T-helper 2 cell (primary cell): ENCODE measurements at places on chromosomes 3 and 15.

DNA sequence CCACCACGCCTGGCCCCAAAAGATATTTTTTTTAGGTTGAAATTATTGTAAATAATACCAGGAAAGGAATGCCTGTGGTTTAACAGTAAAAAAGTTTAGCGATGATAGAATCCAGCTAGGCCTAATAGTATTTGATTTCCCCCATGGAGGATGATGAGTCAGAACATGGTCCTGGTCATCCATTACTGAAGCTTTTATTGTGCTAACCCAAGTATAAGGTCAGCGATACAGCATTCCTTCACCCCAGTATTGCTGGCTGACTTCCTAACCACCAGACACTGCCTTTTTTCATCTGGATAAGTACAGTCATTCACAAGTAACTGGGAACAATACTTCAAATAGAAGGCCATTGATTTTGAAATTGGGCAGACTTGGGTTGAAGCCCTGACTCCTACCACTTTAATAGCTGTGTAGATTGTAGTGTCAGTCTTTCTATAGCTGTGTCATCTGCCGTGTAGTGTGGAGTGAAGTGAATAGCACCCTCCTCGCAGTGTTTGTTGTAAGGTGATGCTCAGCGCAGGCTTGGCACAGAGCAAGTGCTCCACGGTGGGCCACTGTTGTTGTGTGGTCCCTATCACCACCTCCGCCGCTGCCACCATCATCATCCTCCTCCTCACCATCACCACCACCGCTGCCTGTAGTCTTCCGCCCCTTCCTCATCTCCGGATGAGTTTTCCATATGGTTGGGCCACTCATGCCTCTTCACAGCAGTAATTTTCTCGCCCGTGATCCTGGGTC is 436.0 kb upstream of the TPM1 start:
- no peak for DNase-seq

- DNase-seq: peak; percentile 43
Observed at GRCh38 chr3:20040548-20041196, 426 bp downstream of the KAT2B start.

GRCh38 chr15:49273734-49274318 is 103.8 kb downstream of the GALK2 start:
- DNase-seq: no peak

- no peak for DNase-seq
Observed at GRCh38 chr15:101694261-101694660, 30.0 kb downstream of the TARS3 start.

DNA sequence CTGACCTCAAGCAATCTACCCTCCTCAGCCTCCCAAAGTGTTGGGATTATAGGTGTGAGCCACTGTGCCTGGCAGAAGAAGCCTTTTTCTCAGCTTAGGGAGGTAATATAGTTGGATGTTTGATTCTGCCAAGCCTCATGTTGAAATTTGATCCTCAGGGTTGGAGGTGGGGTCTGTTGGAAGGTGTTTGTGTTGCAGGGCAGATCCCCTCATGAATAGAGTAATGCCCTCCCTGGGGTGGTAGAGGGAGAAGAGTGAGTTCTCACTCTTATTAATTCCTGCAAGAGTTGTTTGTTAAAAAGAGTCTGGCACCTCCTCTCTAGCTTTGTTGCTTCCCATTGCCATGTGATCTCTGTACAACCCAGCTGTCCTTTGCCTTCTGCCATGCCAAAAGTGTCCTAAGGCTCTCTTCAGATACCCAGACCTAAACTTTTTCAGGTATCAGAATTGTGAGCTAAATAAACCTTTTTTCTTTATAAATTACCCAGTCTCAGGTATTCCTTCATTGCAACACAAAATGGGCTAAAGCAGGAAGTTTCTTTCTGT is 16.4 kb downstream of the NECTIN3 start:
- no peak for DNase-seq

GRCh38 chr3:41933154-41933676 is 28.7 kb downstream of the ULK4 start:
- no peak for DNase-seq

DNA sequence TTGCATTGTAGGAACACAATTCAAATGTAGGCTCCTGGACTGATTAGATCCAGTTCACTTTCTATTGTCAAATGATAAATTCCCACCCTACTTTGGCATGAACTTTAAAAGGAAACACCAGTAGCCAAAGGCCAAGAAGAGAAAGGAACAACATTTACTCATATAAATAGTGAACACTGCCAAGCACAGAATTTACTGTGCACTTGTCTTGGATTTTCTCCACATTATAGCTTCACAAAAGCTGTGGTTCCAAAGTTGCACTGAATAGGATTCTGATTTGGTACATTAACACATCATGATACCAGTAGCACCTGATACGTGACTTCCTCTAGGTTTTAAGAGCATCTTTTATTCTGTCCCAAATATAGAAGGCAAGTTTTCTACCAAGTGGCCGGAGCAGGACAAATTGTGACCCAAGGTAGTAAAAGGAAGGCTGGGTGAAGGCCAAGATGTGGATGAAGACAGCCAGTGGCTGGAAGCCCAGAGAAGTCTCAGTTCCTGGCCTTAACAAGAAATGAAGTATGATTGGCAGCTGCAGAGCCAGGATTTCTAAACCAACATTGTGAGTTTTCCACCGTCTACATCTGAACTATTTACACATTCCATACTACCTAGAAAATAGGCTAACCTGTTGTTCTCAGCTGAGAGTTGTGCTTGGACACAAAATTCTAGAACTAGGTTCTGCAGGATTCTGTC is 206.7 kb downstream of the THRB start:
- no peak for DNase-seq
